Effector CD8-positive, alpha-beta T cell (primary cell): ENCODE measurements at places on chromosomes 13 and 19.

DNA sequence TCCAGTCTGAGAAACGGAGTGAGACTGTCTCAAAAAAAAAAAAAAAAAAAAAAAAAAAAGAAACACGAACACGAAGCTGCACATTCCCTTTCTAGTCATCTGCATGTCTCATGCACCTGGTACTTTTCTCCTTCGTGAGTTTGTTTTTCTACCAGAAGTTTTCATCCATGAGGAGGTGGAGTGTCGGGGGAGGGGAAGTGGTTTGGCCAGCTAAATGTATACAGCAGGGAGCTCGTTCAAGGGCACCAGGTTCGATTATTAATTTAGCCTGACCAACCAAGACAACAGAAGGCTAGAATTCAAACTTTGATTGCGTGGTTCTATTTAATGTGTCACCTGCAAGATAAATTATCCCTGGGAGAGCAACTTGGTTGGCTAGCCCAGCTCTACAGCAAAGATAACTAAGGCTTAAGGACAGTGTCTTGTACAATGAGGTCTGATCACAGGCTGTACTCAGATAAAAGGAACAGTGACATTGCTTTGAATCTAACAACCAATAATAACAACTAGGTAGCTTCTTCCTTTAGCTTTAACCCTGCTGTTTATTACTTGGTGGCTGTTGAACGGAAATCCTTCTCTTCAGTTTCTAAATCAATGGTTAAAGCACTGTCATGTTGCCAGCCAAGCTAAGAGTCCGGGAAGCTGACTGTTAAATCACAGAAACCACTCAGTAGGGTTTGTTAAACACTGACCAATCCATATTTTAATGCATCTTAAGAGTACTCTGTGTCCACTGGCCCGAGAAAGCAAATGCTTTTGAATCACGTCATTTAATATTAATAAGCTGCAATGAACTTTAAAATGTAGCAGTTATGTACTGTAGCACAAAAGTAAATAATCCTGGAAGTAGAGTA is 98.4 kb upstream of the STARD13 start:
- DNase-seq = no peak

DNA sequence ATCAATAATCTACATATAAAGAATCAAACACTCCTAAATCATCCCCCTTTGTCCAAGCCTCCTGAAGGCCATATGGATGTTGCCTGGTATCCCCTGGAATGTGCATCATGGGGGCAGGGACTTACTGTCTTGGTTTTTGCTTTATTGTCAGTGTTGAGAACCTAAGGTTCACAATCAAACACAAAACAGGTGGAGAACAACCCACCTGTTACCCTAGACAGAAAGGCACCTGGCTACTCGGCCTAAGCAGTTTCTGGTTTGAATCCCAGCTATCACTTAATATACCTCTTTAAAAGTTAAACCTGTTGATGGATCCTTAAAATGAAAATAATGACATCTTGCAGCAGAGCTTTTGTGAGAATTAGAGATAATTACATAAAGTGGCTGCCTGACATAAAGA is 68.9 kb downstream of the DCLK1 start:
- no peak for DNase-seq

DNA sequence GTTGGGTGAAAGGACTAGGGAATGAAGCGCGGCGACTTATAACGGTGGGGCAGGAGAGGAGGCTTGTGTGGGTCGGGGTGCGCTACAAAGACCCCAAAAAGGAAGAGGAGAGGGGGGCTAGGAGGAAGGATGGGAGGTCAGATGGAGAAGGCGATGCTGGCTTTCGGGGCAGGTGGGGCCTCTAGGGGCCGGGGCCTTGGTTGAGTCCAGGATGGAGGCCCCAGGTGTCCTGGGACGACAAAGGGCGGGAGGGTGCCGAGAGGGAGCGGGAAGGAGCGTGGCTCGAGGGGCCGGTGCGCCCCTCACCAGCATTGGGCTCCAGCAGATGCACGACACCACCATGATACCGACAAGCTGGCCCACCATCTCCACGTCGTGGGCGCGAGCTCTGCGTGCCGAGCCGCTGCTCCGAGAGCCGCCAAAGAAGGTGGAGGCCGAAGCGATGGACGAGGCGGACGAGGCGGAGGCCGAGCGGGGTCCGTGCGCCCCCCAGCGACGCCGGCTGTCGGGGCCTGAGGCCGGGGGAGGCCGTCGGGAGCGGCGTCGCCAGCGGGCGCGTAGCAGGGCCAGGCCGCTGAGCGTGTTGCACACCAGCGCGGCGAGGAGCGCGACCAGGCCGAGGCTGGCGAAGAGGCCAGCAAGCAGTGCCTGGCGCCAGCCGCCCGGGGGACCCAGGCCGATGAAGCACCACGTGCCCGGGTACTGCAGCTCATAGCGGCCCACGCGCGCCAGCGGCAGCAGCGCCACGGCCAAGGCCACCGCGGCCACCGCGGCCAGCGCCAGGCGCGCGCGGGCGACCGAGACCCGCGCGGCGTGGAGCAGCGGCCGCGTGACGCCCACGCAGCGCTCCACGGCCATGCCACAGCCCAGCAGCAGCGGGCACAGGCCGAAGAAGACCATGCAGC is 1.8 kb downstream of the PTGER1 start:
- no peak for DNase-seq

GRCh38 chr13:74886502-74886901 is 595.5 kb downstream of the TBC1D4 start:
- DNase-seq = no peak

DNA sequence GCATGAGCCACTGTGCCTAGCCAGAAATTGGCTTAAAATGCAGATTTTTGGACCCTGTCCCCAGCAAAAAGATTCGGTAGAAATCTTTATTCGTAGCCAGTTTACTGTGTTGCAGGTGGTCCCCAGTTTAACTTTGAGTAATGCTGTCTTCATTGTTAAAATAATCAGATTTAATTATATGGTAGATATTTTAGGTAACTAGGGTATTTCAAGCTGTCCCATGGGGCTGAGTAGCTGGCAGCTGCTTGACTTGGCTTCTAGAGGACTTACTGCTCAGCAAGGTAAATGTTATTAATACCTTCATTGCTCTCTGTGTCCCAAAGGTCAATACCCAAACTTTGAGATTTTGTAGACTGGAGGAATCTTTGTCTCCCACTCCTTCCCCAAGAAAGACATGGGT is 21.1 kb downstream of the LSM14A start:
- no peak for DNase-seq

DNA sequence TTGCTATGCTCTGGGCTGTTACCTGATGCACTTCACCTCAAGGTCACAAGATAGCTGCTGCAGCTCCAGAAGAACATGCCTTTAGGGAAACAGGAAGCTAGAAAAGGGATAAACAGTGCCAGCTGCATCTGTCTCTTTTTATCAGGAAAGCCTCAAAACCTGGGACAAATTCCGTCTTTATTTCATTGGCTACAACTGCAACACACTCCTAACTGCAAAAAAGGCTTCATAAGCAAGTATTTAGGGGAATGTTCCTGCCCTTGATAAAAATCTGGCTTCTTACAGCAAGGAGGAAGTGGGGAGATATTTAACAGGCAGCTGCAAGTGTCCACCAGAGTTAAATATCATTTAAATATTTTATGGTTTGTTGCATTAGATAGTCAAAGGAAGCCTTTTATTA is 34.2 kb upstream of the SERTM1 start:
- DNase-seq = no peak

- no peak for DNase-seq
These were observed 50.9 kb downstream of the SOX21 start for GRCh38 chr13:94661406-94661805.

GRCh38 chr19:21680671-21681070 is 86.7 kb downstream of the ZNF100 start:
- DNase-seq = no peak

DNA sequence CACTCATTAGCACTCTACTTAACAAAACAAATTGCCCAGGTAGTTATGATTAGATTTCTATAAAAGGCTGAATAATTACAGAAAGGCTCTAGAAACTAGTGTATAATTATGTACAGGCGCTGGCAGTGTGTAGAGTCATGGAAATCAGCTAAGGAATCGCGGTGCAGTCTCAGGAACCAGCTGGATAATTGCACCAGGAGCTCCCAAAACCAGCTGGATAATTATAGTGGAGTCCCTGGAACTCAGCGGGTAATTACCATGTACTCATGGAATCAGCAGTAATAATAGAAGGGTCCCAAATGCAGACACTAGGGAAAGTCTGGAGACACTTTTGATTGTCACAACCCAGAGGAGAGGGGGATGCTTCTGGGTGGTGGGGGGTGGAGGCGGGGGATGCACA is 23.2 kb upstream of the TTYH1 start:
- DNase-seq = no peak

DNA sequence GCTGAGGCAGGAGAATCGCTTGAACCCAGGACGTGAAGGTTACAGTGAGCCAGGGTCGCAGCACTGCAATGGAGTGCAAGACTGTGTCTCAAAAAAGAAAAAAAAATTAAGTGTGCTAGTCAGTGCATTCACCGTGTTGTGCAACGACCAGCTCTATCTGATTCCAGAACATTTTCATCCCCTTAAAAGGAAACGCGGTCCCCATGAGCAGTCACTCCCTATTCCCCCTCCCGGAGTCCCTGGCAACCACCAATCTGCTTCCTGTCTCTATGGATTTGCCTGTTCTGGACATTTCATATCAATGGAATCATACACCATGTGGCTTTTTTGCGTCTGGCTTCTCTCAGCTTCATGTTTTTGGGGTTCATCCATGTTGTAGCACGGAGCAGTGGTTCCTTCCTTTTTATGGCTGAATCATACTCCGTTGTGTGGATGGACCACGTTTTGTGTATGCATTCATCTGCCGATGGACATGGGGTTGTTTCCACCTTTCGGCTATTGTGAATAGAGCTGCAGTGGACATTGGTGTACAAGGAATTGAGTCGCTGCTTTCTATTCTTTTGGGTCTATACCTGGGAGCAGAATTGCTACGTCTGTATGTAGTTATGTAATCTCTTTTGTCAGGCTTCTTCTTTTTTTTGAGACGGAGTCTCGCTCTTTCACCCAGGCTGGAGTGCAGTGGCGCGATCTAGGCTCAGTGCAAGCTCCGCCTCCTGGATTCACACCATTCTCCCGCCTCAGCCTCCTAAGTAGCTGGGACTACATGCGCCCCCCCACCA is 19.8 kb downstream of the MYO9B start:
- DNase-seq = no peak

- no peak for DNase-seq
These were observed 17.2 kb upstream of the USPL1 start for GRCh38 chr13:30600496-30600895.

- DNase-seq = no peak
These were observed 31.1 kb downstream of the OPA3 start for GRCh38 chr19:45553464-45553863.

- DNase-seq = no peak
These were observed 15.3 kb downstream of the NKPD1 start for GRCh38 chr19:45145270-45146189.

GRCh38 chr13:99977334-99977911 is 4.2 kb upstream of the ZIC2 start:
- DNase-seq = no peak

DNA sequence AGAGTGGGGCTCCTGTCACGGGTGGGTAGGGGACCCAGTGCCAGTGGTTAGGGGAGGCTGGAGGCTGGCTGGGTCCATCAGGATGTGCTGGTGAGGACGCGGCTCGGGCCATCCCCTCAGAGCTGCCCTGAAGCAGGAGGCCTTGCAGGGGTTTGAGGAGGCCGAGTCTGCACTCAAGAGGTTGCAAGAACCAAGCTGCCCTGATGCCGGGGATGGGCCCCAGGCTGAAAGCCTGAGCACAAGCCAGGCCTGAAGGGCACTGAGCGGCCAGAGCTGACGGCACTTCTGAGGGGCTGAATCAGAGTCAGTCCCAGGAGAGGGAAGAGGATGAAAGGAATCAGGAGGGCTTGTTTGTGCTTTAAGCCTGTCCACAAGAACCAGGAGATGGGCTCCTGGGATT is 92.9 kb downstream of the RGCC start:
- no peak for DNase-seq

- no peak for DNase-seq
These were observed 2.5 kb upstream of the CACNG6 start for GRCh38 chr19:53988981-53989380.

DNA sequence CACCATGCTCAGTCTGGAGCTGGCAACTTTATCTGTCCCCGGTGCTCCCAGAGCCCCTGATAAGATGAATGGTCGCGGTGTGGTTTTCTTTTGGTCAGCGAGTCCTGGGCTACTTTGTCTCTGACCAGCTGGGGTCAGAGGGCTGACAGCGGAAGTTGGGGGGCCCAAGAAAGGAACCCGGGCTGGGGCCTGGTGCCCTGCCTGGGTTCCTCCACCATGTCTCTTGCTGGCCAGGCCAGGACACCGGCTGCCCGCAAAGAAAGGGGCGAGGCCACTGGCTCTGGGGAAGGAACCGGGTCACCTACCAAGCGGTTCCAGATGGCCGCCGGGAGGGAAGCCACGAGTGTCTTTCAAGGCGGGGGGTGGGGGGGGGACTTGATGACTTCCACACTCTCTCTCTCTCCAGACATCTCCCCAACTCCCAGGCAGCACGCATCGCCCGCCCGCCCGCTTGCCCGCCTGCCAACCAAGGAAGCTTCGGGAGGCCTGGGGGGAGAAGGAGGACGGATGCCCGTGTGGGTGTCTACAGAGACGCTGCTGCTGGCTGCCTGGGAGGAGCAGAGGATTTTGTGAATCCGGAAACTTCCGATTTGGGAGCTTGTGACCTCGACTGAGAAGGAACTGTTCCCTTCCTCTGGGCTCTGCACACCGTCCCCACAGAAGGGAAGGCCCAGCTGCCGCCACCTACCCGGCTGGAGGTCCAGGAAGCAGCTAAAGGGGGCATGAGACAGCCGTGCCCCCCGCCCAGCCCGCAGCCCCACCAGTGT is 1.1 kb downstream of the PIP5K1C start:
- DNase-seq = peak; percentile 7

- no peak for DNase-seq
These were observed 8.2 kb downstream of the REX1BD start for GRCh38 chr19:18596752-18597157.

DNA sequence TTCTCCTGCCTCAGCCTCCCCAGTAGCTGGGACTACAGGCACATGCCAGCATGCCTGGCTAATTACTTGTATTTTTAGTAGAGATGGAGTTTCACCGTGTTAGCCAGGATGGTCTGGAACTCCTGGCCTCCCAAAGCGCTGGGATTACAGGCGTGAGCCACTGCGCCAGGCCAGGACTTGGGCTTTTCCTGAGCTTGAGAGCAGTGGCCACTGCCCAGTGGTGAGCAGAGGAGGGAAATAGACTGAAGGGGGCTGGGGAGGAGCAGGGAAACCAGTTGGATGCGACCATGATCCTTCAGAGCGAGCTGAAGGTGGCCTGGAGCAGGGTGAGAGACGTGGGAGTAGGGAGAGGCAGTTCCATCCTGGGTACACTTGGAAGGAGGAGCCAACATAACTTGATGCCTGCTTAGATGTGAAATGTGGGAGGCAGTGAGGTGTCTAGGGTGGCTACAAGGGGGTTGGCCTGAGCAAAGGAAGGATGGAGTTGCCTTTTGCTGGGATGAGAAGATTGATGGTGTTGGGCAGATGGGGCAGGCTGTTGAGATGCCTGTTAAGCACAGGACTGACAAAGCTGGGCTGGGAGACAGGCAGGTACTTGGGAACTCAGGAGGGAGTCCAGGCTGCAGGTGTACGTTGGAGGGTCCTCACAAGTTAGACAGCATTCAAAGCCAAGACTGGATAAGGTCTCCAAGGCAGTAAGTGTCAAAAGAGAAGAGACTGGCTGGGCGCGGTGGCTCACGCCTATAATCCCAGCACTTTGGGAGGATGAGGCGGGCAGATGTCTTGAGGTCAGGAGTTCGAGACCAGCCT is 31.8 kb downstream of the KCTD15 start:
- no peak for DNase-seq
